CD14-positive monocyte (primary cell): ENCODE measurements at places on chromosomes 5 and 9.

GRCh38 chr5:113250341-113250953, 184.3 kb downstream of the TSSK1B start:
- DNase-seq, result no peak

GRCh38 chr5:133497608-133498348, 114.6 kb downstream of the FSTL4 start:
- DNase-seq, result no peak

DNA sequence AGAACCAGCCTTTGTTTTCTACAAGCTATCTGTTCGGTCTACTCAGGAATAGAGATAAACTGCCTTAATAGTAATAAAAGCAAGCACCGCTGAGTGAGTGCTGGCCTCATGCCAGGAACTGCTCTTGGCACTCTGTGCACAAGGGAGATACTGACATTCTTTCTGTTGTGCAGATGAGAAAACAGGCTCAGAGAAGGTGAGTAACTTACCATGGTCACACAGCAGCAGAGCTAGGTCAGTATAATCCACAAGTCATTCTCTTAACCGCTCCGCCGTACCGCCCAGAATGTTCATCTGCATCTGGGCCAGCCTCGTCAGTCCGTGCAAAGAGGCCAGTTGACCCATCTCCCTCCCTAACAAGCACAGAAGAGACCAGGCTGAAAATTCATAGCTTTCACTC, 27.4 kb downstream of the QRFP start:
- no peak for DNase-seq

GRCh38 chr5:89047571-89047970, 164.6 kb upstream of the MEF2C start:
- DNase-seq, result no peak

DNA sequence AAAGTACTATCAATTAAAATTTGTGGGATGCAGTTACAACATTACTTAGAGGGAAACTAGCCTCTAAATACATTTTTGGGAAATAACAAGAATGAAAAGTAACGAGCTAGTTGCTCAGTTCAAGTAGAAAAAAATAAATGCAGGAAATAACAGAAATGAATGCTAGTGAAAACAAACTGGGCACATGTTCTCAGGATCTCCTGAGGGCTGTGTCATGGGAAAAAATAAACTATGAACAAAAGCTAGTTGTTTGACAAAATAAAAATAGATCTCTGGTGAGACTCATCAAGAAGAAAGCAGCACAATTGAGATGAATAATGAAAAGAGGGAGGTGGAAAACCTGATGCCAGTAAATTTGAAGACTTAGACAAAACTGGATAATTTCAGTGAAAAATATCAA, 16.3 kb downstream of the IDNK start:
- DNase-seq, result no peak

DNA sequence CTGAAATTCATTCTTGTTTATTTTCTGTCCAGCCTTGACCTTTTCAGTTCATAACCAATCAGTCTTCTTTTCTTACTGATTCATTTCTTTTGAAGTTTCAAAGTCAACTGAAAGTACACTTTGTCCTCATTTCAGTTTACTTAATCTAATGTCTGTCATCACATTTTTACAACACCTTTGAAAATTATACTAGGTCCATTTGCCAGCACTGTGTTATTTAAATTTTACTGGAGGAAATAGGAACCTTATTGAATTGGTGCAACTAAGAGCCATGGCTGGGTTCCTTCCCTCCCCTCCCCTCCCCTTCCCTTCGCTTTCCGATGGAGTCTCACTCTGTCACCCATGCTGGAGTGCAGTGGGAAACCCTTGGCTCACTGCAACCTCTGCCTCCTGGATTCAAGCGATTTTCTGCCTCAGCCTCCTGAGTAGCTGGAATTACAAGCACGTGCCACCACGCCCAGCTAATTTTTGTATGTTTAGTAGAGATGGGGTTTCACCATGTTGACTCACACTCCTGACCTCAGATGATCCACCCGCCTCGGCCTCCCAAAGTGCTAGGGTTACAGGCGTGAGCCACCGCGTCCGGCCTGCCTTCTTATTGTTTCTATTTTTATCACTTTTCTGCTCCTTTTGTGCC, 6.3 kb downstream of the RMI1 start:
- no peak for DNase-seq

DNA sequence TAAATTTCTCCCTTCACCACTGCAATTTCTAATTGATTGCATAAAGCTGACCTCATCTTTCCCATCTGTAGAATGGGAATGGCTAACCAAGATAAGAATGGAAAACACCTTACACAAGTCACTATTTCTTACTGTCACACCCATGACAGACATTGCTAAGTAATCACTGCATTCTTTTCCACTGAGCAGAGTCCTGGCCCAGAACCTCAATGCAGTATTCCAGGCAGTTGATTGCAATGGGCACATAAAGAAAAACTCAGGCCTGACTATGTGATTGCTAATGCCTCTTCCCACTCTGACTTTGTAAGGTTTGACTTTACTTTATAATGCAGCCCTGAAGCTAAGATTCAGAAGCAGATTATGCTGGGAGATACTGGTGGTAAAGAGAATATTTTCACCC, 29.3 kb downstream of the TRIM32 start:
- DNase-seq, result no peak

- no peak for DNase-seq
These were observed 12.1 kb downstream of the BSPRY start for GRCh38 chr9:113361304-113362018.

DNA sequence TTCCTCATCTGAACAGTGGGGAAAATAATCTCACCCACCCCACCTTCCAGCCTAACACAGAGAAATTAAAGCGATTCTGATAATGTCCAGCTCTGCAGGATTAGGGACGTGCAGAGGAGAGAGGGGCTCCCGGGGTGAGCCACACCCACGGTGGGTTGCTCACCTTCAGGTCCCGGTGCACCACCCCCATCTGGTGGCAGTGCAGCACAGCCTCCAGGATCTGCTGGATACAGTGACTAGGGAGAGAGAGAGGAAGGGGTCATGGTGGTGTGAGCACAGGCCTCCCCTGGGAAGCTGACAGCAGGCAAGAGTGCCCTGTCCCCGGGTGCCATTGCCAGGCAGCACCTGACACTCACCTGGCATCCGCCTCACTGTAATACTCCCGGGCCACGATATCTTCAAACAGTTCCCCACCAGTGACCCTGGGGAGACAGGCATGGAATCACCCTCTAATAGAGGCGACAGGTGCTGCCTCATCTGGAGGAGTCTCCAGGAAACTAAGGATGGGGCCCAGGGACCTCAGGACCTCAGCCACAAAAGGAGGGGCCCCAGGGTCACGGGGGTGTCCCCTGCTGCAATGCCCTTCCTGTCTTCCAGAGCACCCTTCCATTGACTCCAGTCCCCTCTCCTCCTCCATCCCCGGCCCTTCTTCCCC, 33.0 kb downstream of the CAMK2A start:
- DNase-seq, result no peak

DNA sequence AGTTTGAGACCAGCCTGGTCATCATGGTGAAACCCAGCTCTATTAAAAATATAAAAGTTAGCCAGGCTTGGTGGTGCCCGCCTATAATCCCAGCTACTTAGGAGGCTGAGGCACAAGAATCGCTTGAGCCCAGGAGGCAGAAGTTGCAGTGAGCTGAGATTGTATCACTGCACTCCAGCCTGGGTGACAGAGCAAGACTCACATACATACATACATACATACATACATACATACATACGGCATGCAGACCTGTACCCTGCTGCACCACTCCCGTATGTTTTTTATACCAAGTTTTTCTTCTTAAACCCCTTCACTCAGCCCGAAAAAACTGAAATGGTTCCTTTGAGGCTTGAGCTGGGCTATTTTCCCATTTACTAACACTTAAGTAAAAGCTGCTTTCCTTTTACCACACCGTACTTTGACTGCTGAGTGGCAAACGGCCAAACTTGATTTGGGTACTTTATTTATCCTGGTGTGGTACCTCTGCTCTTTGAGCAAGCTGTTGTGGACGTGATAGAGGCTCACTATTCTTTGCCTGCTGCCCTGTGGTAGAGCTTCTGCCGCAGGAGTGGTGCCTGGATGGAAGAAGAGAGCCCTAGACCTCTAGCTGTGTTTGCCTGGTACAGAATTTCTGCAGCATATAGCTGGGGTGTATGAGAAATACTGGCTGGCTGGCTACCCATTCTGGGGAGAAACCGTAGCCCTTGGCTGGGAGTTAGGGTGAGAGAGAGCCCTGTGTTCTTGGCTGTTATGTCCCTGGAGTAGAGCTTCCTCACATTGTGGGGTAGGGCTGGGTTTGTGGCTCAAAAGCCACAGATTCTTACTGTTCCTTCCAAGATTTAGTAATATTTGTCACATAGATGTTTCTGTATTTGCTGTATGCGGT, 19.4 kb downstream of the IPO11 start:
- DNase-seq, result no peak

DNA sequence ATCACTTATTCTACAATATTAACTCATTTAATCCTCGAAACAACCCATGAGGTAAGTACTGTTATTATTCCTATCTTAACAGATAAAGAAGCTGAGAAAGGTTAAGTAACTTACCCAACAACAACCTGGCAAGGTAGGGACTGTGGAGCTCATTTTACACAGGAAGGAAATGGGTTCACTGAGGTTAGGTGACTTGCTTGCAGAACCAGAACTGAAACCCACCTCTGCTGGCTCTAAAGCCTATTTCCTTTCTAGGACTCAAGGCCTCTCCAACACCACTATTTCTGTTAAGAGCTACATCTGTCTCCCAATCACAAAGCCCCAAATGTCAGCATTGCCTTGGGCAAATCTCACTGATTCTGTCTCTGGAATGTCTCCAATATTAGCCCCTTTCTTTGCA, 38.9 kb upstream of the IFNK start:
- DNase-seq, result no peak

DNA sequence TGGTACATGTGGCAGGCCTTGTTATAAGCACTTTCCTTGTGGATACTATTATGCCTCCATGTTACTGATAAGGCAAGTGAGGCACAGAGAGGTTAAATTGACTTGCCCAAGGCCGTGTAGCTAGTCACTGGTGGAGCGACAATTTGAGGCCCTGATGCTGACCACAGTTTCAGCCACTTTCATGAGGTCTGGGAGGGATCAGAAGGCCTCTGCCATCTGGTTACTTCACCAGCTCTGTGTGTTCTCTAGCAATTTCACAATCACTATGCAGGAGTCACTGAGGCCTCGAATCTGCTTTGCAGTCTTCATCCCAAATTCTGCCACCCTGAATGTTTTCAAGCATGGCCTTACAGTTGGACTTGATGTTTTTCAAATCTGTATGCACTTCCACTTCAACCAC, 9.1 kb downstream of the LRRC70 start:
- no peak for DNase-seq

GRCh38 chr9:37415011-37415719, 7.3 kb upstream of the GRHPR start:
- DNase-seq, result peak; percentile 57

GRCh38 chr9:130857864-130858738, 23.0 kb downstream of the ABL1 start:
- no peak for DNase-seq

DNA sequence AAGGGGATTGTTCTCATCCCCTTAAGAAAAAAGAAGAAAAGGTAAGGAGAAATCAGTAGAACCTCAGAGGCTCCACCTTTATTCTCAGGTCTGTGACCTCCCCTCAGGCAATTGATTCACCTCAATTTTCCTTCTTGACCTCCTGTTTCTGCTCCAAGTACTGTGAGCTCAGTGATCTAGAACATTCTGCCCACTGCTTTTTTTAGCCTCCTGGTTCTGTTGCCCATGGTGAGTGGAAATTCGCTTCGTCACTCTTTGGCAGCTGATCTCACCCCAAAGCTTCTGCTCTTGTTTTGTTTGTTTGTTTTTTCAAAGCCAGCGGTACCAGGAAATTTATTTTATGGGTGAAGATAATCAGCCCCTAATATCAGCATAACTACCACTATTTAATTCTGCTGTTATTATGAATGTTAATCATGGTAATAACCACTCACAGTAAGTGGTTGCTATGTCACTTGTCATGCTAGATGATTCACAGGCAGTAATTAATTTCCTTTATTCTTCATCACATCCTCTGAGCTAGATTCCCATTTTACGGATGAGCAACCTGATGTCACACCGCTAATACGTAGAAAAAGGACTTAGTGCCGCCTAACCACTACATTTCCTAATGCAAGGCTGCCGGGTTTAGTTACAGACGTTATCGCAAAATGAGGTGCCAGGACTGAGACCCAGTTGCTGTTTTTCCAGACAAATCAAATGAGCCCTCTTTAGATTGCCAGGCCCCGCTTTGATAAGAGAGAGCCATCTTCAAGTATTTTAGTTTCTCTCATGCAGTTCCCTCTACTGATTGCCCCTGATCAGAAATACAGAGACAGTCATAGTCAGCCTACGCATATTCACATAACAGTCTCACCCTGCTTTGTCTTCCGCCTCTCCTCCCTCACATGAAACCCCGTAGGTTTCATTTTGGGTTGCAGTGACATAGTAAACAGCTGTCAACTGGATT, 78.2 kb downstream of the CYFIP2 start:
- DNase-seq, result no peak

GRCh38 chr5:158389786-158390185, 530.8 kb upstream of the CLINT1 start:
- no peak for DNase-seq

DNA sequence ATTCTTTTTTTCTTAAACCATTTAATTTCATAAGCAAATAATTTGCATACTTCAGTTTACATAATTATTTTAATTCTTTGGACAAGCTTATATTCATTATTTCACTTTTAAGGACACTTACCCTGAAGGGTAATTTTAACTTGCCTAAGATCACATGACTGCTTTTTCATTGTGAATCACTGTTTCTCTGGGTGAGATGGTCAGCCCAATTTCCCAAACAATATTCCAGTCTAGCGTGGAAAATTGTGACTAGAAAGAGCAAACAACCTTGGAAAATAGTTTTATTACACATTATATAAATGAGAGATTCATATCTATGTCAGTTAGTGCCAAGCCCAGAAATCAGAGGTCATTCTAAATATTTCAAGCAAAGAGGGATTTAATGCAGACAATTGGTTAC, 21.4 kb upstream of the JAKMIP2 start:
- DNase-seq, result peak; percentile 30

- no peak for DNase-seq
These were observed 132.4 kb downstream of the TLE1 start for GRCh38 chr9:81556923-81557322.
